ENCODE measurements at places on chromosomes 4 and X. TPM values are rescaled to one million over a fixed set of nuclear protein-coding genes. Genes with fewer than 3 reads are reported as not detected.

Gene AFM
- total RNA-seq, result not detected

Gene GPR50
- total RNA-seq, result not detected

Gene TRPC3
- 0.65 TPM for total RNA-seq

Gene FOXO4
- 37.4 TPM for total RNA-seq

Gene SCARB2
- total RNA-seq, result 114 TPM

Gene SH2D1A
- total RNA-seq, result 0.19 TPM

Gene TEX11
- total RNA-seq, result not detected

Gene TSPYL2
- 34.2 TPM for total RNA-seq

Gene SHOX
- 0.11 TPM for total RNA-seq

Gene MAOB
- 111 TPM for total RNA-seq

Gene SERTM2
- 0.08 TPM for total RNA-seq

Gene CSN1S1
- total RNA-seq, result not detected

Gene HMX1
- not detected for total RNA-seq

Gene RIBC1
- 0.81 TPM for total RNA-seq

Gene OTC
- total RNA-seq, result not detected

Gene GLRB
- total RNA-seq, result 23.1 TPM

Gene SETD7
- 58.6 TPM for total RNA-seq

Gene MAMLD1
- total RNA-seq, result 2.6 TPM

Gene PLS3
- total RNA-seq, result 50.3 TPM

Gene CXCL9
- total RNA-seq, result 0.70 TPM

Gene ARHGAP36
- total RNA-seq, result 0.24 TPM

Gene PABPC5
- 0.67 TPM for total RNA-seq
